GM12878 (cell line): ENCODE measurements at places on chromosomes 1 and 21. TPM values are rescaled to one million over a fixed set of nuclear protein-coding genes. Genes with fewer than 3 reads are reported as not detected.
A peak's percentile ranks its signal among the peaks of the same experiment; 100 is the strongest.

The ILDR2 gene
- 5.3 and 5.4 TPM in 2 replicates for total RNA-seq

The ADCY10 gene
- total RNA-seq: not detected in 2 replicates

The MYBPH gene
- total RNA-seq: not detected in 2 replicates

The TMEM240 gene
- 0.49 TPM in 1 of 2 replicates, not detected in the other for total RNA-seq

The COP1 gene
- 35.5 and 39.5 TPM in 2 replicates for total RNA-seq

The TNFSF18 gene
- not detected in 2 replicates for total RNA-seq

The KIF17 gene
- total RNA-seq: 0.10 and 0.45 TPM in 2 replicates

The DAB1 gene
- total RNA-seq: 0.10 TPM in 1 of 2 replicates, not detected in the other

The DIO1 gene
- not detected in 2 replicates for total RNA-seq

The TOMM20 gene
- 120 and 125 TPM in 2 replicates for total RNA-seq

The DNM3 gene
- total RNA-seq: 0.05 and 0.08 TPM in 2 replicates

The CADM3 gene
- total RNA-seq: not detected in 2 replicates

GRCh38 chr1:181704546-181704945, 221.2 kb downstream of the CACNA1E start:
- H3K4me3 ChIP-seq: no peak overlapping the region
- no peaks in the 10 kb centered on the region for H3K27me3 ChIP-seq
- H3K36me3 ChIP-seq: no peaks in the 10 kb centered on the region
- H3K4me1 ChIP-seq: no peaks in the 10 kb centered on the region
- no peak overlapping the region for H3K27ac ChIP-seq

GRCh38 chr1:220241072-220241663, 31.1 kb downstream of the RAB3GAP2 start:
- H3K36me3 ChIP-seq: no peaks in the 10 kb centered on the region
- no peaks in the 10 kb centered on the region for H3K27me3 ChIP-seq
- H3K4me3 ChIP-seq: no peak overlapping the region
- no peak overlapping the region for H3K27ac ChIP-seq

GRCh38 chr1:41980827-41981653, 62.3 kb upstream of the HIVEP3 start:
- H3K27me3 ChIP-seq: no peaks in the 10 kb centered on the region
- no peaks in the 10 kb centered on the region for H3K36me3 ChIP-seq
- no peak overlapping the region for H3K27ac ChIP-seq
- H3K4me1 ChIP-seq: peaks cover 10% of the 10 kb centered on the region

- H3K27me3 ChIP-seq: no peaks in the 10 kb centered on the region
- no peak for DNase-seq
- H3K36me3 ChIP-seq: no peaks in the 10 kb centered on the region
- H3K4me3 ChIP-seq: no peak overlapping the region
Observed at GRCh38 chr21:25997788-25998611, 172.6 kb downstream of the APP start.

DNA sequence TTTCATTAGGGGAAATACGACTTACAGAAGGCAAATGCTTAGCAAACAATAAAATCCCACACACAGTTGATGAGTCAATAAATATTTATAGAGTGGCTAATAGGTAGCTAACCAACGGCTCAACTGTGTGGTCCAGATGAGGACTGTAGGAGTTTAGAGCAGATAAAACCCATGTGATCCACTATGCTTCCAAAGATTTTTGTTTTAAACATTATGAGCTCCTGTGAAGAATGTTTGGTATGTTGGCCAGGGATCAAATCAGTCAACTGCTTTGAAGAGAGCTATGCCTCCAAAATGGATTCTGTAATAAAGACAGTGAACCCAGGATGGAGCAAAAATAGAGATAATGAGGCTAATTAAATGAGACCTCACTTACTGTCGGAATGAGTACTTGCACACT, 72.3 kb upstream of the COL11A1 start:
- DNase-seq: no peak
- no peak overlapping the region for H3K4me3 ChIP-seq
- no peaks in the 10 kb centered on the region for H3K27me3 ChIP-seq
- H3K4me1 ChIP-seq: no peaks in the 10 kb centered on the region
- no peaks in the 10 kb centered on the region for H3K36me3 ChIP-seq
- no peak overlapping the region for H3K27ac ChIP-seq

DNA sequence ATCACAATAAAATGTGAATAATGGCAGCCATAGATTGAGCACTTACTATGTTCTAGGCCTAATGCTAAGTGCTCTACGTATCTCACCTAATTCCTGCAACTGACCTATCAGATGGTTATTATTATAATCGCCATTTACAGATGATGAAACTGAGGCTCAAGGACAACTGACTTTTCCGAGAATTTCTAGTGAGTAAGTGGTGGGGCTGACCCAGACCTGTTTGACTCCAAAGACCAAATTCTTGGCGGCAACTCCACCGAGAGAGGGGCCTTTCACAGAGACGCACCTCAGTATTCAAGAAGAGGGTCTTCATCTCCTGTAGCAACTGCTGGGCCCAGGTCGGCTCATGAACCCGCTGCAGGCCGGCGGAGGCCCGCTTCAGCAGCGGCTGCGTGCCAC, 573 bp downstream of the TMEM234 start:
- H3K36me3 ChIP-seq: peaks cover 2% of the 10 kb centered on the region
- DNase-seq: no peak
- no peaks in the 10 kb centered on the region for H3K27me3 ChIP-seq
- H3K4me1 ChIP-seq: peaks cover 12% of the 10 kb centered on the region
- H3K4me3 ChIP-seq: peak overlapping the region; percentile 89
- no peak overlapping the region; the same call in 1 of the 2 replicates for H3K27ac ChIP-seq

GRCh38 chr21:39056636-39057035, 126.6 kb downstream of the PSMG1 start:
- H3K4me1 ChIP-seq: no peaks in the 10 kb centered on the region
- no peak overlapping the region for H3K4me3 ChIP-seq

DNA sequence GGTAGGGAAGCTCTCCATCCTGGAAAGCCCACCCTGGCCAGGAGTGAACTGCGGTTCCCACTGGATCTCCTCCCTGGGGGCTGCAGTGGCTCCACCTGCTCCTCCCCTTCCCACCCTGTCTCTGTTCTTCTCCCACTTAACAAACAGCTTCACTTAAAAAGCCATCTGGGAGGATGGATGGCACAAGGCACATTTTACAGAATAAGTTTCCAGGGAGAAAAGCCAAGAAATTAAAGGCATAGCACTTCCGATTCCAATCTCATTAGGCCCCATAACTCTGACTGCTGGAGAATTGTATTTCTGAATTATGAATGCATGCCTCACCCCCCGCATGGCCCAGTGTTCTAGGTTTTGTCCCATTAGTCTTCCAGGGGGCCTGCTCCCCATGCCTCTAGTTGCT, 718.3 kb downstream of the PTPRU start:
- H3K27ac ChIP-seq: no peak overlapping the region
- H3K36me3 ChIP-seq: no peaks in the 10 kb centered on the region
- H3K4me1 ChIP-seq: no peaks in the 10 kb centered on the region
- no peak overlapping the region for H3K4me3 ChIP-seq
- no peak for DNase-seq

- no peaks in the 10 kb centered on the region for H3K27me3 ChIP-seq
- no peak overlapping the region for H3K27ac ChIP-seq
- H3K36me3 ChIP-seq: no peaks in the 10 kb centered on the region
Observed at GRCh38 chr1:113875714-113876113, 4.2 kb upstream of the PTPN22 start.

DNA sequence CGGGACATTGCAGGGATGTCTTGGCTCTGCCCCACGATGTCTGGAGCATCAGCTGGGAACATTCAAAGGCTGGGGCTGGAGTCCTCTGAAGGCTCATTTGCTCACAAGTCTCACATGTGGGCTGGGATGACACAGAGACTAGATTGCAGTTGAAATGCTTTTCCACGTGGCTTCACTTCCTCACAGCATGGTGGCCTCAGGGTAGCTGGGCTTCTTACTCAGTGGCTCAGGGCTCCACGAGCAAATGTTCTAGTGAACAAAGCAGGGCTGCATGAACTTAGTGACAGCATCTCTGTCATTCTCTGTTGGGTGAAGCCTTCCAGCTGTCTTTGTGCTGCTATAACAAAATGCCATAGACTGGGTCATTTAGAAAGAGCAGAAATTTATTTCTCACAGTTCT, 247.0 kb upstream of the POU3F1 start:
- DNase-seq: no peak
- no peak overlapping the region for H3K27ac ChIP-seq
- peaks cover 3% of the 10 kb centered on the region; the same call in 1 of the 2 replicates for H3K27me3 ChIP-seq

GRCh38 chr1:11335417-11336056, 62.5 kb downstream of the UBIAD1 start:
- no peaks in the 10 kb centered on the region for H3K36me3 ChIP-seq
- peaks cover 16% of the 10 kb centered on the region for H3K4me1 ChIP-seq
- H3K4me3 ChIP-seq: no peak overlapping the region
- H3K27me3 ChIP-seq: peaks cover 3% of the 10 kb centered on the region; the same call in 1 of the 2 replicates

DNA sequence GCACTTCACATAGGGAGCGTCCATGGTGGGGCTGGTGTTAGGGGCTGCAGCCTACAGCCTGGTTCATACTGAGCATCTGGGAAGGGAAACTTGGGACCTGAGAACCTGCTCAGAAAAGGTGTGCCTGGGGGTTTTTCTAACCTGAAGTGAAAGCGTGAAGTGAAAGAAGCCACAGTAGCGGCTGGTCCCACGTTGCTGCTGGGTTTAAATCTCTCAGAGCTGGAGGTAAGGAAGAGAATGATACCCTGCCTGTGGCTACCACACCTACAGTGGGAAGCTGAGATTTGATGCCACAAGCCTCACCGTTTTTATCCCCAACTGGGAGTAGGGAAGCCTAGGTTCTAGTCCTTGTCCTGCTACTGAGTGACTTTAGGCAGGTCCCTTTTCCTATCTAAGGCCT, 21.0 kb upstream of the FUCA1 start:
- DNase-seq: peak; percentile 50
- H3K27ac ChIP-seq: peak overlapping the region; percentile 85
- no peaks in the 10 kb centered on the region for H3K36me3 ChIP-seq
- no peaks in the 10 kb centered on the region for H3K27me3 ChIP-seq
- H3K4me3 ChIP-seq: peak overlapping the region; percentile 45; the same call in 1 of the 2 replicates

GRCh38 chr1:209721323-209721722, 16.7 kb downstream of the HSD11B1 start:
- H3K36me3 ChIP-seq: no peaks in the 10 kb centered on the region
- no peaks in the 10 kb centered on the region for H3K27me3 ChIP-seq
- DNase-seq: no peak
- H3K4me3 ChIP-seq: no peak overlapping the region
- H3K27ac ChIP-seq: no peak overlapping the region
- H3K4me1 ChIP-seq: no peaks in the 10 kb centered on the region; the same call in 1 of the 2 replicates

- no peak overlapping the region for H3K4me3 ChIP-seq
- H3K27me3 ChIP-seq: no peaks in the 10 kb centered on the region
- H3K27ac ChIP-seq: no peak overlapping the region
- no peak for DNase-seq
- H3K4me1 ChIP-seq: peaks cover 27% of the 10 kb centered on the region
Observed at GRCh38 chr21:33305938-33306337, 18.8 kb upstream of the IFNAR1 start.

DNA sequence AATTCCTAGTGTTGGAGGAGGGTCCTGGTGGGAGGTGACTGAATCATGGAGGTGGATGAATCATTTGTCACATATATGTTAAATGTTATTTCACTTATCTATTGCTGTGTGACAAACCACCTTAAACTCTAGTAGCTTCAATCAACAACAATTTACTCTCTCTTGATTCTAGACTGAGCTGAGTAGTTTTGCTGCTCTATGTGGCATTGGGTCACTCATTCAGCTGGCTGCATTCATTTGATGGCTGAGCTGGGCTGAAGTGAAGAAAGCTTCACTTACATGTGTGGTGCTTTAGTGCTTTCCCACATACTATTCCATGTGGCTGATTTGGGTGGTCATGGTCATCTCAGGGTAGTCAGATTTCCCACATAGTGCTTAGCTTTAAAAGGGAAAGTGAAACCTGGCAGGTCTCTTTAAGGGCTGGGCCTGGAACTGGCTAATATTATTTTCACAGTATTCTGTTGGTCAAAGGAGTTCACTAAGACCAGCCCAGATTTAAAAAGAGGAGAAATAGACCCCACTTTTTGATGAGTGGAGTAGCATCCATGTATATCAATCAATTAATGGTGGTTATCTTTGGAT, 10.5 kb downstream of the DNAH14 start:
- H3K36me3 ChIP-seq: no peaks in the 10 kb centered on the region
- no peak overlapping the region for H3K27ac ChIP-seq
- no peak for DNase-seq
- H3K27me3 ChIP-seq: no peaks in the 10 kb centered on the region
- no peak overlapping the region for H3K4me3 ChIP-seq
- no peaks in the 10 kb centered on the region for H3K4me1 ChIP-seq

DNA sequence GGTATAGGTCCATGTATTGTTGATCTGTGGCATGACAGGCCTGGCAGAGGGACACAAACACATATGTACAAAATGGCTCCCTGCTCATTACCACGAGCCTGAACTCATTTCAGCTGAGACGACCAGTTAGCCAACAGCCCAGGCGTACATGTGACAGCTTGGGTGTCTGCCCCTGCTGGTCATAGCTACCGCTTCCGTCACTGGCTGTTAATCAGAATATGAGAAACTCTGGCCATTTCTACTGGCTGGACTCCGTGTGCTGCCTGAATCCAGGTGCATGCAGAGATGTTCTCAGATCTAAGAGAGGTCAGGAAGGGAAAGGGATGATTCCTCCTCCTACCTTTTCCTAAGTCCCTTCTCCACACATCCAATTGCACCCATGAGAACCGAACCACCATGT, 144.5 kb downstream of the PBX1 start:
- H3K27me3 ChIP-seq: no peaks in the 10 kb centered on the region
- no peak for DNase-seq
- no peaks in the 10 kb centered on the region for H3K36me3 ChIP-seq
- no peaks in the 10 kb centered on the region for H3K4me1 ChIP-seq
- H3K4me3 ChIP-seq: no peak overlapping the region

- no peaks in the 10 kb centered on the region for H3K4me1 ChIP-seq
- H3K36me3 ChIP-seq: no peaks in the 10 kb centered on the region
- no peak overlapping the region for H3K4me3 ChIP-seq
- DNase-seq: no peak
Observed at GRCh38 chr1:63902844-63903589, 129.2 kb downstream of the ROR1 start.
